ENCODE measurements at places on chromosomes 4 and X.

- no peak for DNase-seq
Observed at GRCh38 chrX:16839852-16840460, 30.2 kb downstream of the RBBP7 start.

GRCh38 chrX:84182516-84182915 lies 5.5 kb downstream of the RPS6KA6 start:
- DNase-seq: no peak

DNA sequence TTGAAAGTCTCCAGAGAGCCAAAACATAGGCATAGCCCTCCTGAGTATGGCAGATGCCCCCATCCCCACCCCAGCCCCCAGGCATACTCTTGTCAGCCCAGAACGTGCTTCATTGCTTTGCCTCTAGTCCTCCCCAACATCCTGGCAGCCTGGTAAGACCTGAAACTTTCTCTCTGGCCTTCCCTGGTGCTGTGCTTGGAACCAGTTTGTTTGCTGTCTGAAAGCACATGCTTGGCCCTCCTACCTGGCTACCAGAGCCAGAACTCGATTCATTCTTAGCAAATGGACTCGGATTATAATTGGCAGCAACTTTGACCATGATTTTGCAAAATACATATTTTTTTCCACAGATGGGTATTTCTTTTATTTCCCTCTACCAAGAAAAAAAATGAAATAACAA lies 248.1 kb downstream of the USP46 start:
- DNase-seq: no peak

DNA sequence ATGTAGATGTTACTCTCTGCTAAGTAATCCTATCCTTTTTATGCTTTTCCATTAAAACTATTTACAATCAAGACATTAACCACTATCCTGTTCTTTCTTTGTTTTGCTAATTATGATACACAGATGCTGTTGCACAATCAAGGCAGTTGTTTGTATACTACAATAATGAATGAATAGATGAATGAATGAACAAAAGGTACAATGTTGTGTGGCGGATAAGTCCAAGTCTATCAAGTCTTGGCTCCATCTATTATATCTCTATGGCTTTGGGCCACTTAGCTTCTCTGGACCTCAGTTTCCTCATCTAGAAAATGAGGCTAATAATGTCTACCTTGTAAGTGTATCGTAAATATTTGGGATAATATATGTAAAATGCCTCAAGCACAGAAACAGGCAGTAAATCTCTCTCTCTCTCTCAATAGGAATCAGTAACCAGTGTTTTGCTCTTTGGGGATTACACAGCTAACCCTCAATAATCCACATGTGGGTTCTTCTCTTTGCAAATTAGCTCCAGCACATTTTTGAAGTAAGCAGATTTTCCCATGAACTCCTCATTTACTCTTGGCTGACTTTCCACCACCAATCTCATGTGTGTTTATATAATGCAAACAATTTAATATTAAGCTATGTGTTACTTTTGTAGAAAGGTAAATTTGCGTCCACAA lies 27.8 kb upstream of the TSPAN5 start:
- no peak for DNase-seq

- DNase-seq: no peak
Observed at GRCh38 chrX:133461231-133461630, 45.9 kb upstream of the GPC4 start.

GRCh38 chr4:152427981-152428380 lies 107.9 kb downstream of the FBXW7 start:
- DNase-seq: no peak

DNA sequence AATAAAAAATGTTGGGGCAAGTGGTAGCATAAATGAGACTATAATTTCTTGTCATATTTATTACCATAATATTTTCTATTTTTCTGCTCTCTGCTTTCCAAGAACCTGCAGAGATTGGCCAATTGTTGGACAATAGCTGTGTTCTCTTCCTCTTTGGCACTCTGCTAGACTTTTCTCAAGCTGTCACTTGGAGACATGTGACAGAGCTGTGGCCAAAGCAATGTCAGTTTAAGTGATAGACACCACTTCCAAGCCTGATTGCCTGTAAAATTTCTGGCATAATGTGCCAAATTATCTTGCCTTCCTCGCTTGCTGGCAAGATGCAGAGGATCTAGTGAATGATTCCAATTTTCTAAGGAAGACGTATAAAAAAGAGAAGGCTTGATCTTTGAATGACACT lies 162.2 kb upstream of the NDST4 start:
- no peak for DNase-seq

- DNase-seq: no peak
Observed at GRCh38 chr4:114287079-114287696, 307.7 kb upstream of the ARSJ start.

DNA sequence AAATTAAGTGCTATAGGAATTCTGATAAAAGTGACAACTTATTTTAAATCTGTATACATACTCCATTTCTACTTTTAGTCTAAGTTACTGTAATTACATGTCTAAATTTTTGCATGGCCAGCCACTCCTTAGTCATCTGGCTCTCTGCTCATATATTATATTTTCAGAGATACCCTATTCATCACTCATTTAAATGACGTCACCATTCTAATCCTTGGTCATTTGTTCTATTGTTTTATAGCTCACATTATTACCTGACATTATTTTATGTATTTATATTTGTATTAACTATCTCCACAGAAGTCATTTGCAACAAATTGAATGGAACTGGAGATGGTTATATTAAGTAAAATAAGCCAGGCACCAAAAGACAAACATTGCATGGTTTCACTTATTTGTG lies 179.6 kb upstream of the CXorf51A start:
- no peak for DNase-seq

GRCh38 chr4:38805530-38806145 lies 1.0 kb upstream of the TLR1 start:
- no peak for DNase-seq

- DNase-seq: no peak
Observed at GRCh38 chrX:124230655-124231450, 101.6 kb upstream of the TEX13D start.

- DNase-seq: no peak
Observed at GRCh38 chrX:3370656-3371055, 24.2 kb upstream of the MXRA5 start.

DNA sequence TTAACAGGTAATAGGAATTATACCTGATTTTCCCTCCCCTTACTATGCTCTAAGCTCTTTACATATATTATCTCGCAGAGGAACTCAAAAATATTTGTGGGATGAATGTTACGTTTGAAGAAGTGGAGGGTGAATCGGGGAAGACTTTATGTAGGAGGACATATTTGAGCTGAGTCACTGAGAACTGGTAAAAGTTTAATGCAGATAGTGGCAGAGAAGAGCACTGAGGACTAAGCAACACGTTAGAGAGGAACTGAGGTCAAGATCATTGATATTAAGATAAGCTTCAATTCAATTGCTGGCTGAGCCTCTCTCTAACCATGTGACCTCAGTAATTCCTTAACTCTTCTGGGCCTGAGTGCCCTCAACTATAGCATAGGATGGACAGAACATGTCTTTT lies 26.4 kb upstream of the ELOVL6 start:
- DNase-seq: no peak

GRCh38 chrX:135437867-135438733 lies 16.4 kb downstream of the SMIM10L2A start:
- no peak for DNase-seq

DNA sequence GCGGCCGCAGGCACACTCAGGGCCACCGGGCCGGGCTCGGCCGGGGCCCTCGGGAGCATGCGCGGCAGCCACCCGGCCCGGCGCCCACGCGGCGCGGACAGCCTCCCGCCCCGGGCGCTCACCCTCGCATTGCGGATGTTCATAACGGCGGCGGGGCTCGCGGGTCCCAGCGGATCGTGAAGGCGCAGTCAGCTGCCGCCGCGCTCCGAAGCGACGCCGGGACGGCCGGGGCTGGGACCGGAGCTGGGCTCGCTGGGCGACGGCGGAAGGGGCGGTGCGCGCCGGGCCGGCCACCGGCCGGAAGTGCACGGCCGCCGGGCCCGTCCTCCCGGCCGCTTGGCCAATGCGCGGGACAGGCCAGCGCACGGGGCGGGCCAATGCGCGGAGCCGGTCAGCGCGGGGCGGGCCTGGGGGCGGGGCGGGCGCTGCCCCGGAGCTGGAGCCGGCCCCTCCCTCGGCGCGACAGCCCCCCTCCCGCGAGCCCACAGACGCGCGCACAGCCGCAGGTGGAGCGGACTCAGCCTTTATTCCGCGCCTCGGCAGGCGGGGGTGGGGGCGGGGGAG lies at the start of gene NAA10:
TSS of gene NAA10 (minus strand) at position 276 of the 564 bp plus-strand sequence. CDS start at position 143, 133 bp downstream.
- no peak for DNase-seq

DNA sequence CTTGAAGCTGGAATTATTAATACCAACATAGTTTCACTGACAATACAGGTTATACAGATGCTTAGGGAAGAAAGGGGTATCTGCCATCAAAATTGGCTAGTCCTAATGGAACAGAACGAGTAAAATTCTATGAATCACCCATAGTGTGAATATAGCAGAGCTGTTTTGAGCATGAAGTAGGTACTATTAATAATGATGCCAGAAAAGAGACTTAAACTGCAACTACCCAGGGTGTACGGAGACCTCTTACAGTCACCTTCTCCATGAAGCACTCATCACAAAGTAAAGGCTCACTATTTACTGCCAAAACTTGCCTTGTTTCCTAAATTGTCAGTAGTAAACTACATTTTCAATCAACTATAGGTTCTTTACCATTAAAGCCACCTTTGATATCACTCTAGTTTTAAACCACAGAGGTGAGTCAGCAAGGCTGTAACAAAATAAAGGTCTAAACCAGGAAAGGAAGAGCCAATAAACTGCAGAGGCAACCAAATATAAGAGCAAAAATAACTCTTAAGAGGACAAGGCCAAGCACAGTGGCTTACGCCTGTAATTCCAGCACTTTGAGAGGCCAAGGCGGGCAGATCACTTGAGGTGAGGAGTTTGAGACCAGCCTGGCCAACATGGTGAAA lies 114.4 kb downstream of the FRYL start:
- no peak for DNase-seq

DNA sequence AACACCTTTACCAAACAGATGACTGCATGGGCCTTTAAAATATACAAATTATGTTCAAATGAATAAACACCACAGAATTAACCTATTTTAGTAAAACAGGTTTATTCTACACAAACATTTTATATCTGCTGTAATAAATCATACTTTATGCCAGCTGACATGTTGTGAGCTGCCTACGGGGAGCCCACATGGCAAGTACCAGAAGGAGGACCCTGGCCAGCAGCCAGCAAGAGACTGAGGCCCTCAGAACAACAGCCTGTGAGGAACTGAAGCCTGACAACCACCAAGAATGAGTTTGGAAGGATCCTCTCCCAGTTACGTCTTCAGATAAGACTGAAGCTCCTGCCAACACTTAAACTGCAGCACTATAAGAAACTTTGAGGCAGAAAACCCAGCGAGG lies 377.0 kb downstream of the PDGFC start:
- DNase-seq: no peak

DNA sequence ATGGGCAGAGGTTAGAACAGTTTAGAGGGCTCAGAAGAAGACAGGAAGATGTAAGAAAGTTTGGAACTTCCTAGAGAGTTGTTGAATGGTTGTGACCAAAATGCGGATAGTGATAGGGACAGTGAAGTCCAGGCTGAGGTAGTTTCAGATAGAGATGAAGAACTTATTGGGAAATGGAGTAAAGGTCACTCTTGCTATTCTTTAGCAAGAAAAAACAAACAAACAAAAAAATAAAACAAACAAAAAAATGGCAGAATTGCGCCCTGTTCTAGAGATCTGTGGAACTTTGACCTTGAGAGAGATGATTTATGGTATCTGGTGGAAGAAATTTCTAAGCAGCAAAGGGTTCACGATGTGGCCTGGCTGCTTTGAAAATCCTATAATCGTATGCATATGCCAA lies 185.1 kb upstream of the SFRP2 start:
- no peak for DNase-seq
